ENCODE measurements at places on chromosomes 4 and X.

GRCh38 chrX:38061335-38061734 is 55.0 kb downstream of the SYTL5 start:
- DNase-seq: no peak

DNA sequence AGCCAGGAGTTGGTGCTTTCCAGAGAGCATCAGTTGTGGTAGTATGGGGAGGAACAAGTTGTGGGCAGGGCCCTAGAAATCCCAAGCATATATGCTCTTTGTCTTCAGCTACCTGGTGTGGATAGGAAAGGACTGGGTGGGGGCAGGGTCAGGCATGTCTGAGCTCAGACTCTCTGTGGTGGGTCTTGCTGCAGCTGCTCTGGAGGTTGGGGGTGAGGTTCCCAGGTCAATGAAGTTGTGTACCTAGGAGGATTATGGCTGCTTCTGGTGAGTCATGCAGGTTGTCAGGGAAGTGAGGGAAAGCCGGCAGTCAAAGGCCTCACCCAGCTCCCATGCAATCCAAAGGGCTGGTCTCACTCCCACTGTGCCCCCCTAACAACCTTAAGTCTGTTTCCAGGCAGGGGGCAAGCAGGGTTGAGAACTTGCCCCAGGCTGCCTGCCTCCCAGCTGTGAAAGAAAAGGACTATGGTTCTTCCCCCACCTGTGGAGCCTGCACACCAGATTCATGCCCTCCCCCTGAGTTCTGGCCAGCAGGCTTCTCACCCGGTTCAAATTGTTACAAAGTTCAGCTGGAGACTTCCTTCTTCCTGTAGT is 30.4 kb upstream of the QRFPR start:
- no peak for DNase-seq

DNA sequence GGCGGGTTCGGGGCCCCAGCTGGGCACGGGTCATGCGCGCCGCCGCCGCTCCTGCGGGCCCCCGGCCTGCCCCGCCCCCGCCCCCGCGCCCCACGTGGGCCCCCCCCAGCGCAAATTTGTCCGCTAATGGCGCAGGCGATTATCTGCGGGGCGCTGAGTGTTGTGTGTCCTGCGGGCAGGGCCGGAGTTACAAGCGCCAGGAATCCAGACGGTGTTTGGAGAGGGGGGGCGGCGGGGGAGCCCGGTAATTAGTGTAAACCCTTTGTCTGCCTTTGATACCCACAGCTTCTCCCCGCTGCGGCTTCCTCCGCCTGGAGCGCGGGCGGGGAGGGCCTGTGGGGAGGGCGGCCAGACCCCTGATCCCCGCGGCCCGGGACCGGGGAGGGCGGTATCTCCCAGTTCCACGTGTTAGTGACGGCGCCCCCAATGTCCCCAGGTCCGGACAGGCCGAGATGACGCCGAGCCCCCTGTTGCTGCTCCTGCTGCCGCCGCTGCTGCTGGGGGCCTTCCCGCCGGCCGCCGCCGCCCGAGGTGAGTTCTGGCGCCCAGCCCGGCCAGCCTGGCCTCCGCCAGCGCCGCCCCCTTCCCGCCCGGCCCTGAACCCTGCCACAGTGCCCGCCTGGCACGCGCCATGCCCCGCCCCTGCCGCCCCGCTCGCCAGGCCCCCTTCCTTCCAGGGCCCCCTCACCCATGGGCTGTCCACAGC is 761 bp downstream of the FGFRL1 start:
- no peak for DNase-seq

GRCh38 chr4:145044341-145044740 is 53.7 kb downstream of the ANAPC10 start:
- DNase-seq: no peak

DNA sequence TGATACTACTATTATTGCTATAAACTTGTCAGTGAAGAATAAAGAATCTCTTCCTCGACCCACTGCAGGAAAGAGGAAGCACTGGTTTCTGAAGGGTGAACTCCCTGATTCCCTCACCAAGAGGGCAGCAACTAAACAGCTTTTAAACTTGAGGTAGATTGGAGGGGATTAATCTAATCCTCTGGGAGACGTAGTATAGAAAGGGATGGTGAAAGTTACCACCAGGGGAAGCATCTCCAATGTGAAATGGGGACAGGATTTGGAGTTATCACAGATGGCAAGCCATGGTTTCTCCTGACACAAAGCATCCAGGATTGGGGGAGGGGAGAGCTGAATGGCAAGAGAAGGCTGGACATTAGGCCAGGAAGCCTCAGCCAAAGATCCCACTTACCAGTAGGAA is 62.7 kb upstream of the PTPN13 start:
- DNase-seq: no peak

DNA sequence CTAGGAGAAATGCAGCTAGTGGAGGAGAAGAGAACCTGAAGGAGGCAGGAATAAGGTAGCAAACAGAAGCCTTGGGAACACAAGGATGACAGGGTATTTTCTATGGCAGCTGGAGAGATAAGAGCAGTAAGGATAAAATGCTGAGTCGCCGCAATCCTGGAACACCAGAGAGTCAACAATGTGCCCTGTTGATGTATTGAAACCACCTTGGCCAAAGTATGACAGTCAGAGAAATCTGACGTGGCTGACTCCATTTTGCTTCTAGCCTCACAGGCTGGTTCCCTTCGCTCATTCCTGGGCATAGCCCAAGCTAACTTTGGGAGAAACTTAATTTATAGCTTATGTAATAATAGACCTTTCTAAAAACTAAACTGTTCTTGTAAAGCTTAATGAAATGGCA is 56.6 kb upstream of the C4orf54 start:
- DNase-seq: no peak
